ENCODE measurements at places on chromosomes 3 and 15. TPM values are rescaled to one million over a fixed set of nuclear protein-coding genes. Genes with fewer than 3 reads are reported as not detected.

Gene CHRM5
- not detected for total RNA-seq

Gene GOLGA6L2
- not detected for total RNA-seq

Gene WNT7A
- 15.1 TPM for total RNA-seq

Gene SERPINI2
- total RNA-seq = 0.70 TPM

Gene PARP16
- total RNA-seq = 8.0 TPM

Gene SLC38A3
- total RNA-seq = 11.0 TPM

DNA sequence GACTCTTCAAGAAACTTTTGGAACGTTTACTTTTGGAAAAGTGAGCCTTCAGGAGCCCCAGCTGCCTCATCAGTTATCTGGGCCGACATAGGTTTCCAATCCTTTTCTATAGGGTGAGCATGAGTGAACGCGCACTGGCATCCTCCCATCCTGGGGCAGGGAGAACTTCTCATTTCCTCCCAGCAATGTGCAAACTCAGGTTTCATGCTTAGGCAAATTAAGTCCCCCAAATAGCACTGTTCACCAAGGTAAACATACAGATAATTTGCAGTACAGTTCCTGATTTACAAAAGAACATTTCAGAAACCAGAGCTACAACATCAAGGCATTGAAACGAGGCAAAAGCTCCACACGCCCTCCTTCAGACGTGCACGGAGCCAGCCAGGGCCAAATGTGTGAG is 333.5 kb upstream of the NR2E3 start:
- no peak for DNase-seq
- H3K27me3 ChIP-seq = no peaks in the 10 kb centered on the region
- H3K27ac ChIP-seq = no peak overlapping the region
- H3K4me1 ChIP-seq = peaks cover 8% of the 10 kb centered on the region
- H3K36me3 ChIP-seq = peaks cover 6% of the 10 kb centered on the region

GRCh38 chr3:111729087-111729846 is 129.8 kb upstream of the PHLDB2 start:
- DNase-seq = no peak
- no peaks in the 10 kb centered on the region for H3K27me3 ChIP-seq
- no peaks in the 10 kb centered on the region for H3K36me3 ChIP-seq
- peak overlapping the region; percentile 27 for H3K27ac ChIP-seq

DNA sequence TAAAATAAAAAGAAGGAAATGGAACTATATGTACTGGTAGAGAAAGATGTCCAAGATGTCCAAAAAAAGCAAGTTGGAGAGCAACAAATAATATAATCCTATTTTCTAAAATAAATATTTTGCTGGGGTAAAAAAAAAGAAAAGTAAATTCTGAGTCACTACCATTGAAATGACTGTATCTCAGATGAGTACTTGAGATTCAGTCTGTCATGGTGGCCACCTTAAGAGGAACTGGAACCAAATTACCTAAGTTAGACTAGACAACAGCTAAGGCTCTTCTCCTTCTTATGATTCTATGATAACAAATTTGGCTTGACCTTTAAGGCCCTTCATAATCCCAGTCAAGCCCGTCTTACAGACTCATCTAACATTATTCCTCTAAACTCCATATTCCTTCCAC is 270.6 kb upstream of the HES1 start:
- no peaks in the 10 kb centered on the region for H3K36me3 ChIP-seq
- H3K4me1 ChIP-seq = peaks cover 42% of the 10 kb centered on the region
- no peak overlapping the region for H3K4me3 ChIP-seq
- no peaks in the 10 kb centered on the region for H3K27me3 ChIP-seq
- no peak for DNase-seq
- H3K27ac ChIP-seq = no peak overlapping the region

GRCh38 chr3:72538070-72538745 is 310.0 kb downstream of the SHQ1 start:
- no peak overlapping the region for H3K4me3 ChIP-seq
- H3K36me3 ChIP-seq = no peaks in the 10 kb centered on the region
- peaks cover 5% of the 10 kb centered on the region for H3K27me3 ChIP-seq

GRCh38 chr15:44775953-44776352 is 39.6 kb downstream of the TRIM69 start:
- H3K27me3 ChIP-seq = no peaks in the 10 kb centered on the region
- peaks cover 8% of the 10 kb centered on the region for H3K4me1 ChIP-seq
- no peak for DNase-seq
- H3K27ac ChIP-seq = no peak overlapping the region
- no peak overlapping the region for H3K4me3 ChIP-seq

DNA sequence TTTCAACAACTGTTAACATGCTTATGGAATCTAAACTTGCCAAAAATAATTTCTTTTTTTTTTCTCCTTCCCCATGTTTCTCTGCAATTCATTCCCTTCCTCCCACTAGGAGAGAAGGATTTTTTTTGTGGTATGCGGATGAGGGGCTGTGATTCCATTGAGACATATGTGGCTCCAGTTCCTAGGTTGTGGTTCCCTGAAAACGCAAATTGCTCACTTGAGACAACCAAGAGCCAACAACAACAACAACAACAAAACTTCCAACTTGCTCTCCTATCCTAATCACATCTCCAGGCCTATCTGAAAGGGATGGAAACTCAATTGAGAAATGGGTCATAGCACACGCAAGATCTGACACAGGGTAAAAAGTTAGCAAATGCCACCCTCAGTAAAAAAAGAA is 406.5 kb upstream of the TGFBR2 start:
- H3K27me3 ChIP-seq = no peaks in the 10 kb centered on the region
- H3K36me3 ChIP-seq = no peaks in the 10 kb centered on the region
- no peak for DNase-seq
- peaks cover 10% of the 10 kb centered on the region for H3K4me1 ChIP-seq
- H3K27ac ChIP-seq = no peak overlapping the region

DNA sequence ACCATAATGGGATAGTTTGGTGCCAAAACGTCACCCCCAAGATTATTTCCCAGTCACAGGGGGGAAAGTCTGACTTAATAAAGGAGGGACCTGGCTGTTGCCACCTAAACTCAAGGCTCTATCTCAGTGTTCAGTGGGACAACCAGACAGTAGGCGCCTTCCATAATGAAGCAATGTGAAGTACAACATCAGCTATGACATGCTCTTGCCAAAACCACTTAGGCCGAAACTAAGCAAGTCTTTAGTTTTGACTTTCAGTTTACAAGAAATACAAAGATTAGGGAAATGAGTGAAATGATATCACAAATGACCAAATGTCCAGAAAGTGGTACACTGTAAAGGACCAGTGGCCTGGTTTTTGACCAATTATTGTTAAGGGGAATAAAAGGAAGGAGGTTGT is 32.9 kb downstream of the SOX14 start:
- no peak overlapping the region for H3K4me3 ChIP-seq
- no peaks in the 10 kb centered on the region for H3K36me3 ChIP-seq
- no peak overlapping the region for H3K27ac ChIP-seq
- H3K4me1 ChIP-seq = no peaks in the 10 kb centered on the region

GRCh38 chr15:59399465-59400102 is 26.9 kb upstream of the MYO1E start:
- H3K27me3 ChIP-seq = peaks cover 18% of the 10 kb centered on the region
- H3K4me3 ChIP-seq = no peak overlapping the region
- peaks cover 5% of the 10 kb centered on the region for H3K4me1 ChIP-seq
- no peak for DNase-seq
- H3K27ac ChIP-seq = no peak overlapping the region

DNA sequence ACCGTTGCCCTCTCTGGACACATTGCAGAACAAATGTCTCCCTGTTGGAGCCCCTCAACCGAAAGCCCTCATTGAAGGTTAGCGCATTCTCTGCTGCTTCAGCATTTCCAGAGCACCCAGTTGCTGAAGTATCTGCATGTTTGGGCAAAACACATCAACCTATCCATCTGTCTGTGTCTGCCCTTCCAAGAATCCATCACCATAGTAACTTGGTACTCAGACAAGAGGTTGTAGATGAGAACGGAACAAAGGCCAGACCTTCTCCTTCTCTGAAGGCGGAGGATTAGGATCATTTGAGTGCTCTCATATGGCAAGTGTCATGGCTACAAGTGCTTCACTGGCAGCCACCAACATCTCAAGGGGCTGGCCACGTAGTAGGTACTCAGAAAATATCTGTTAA is 23.1 kb upstream of the RHO start:
- DNase-seq = no peak
- H3K36me3 ChIP-seq = peaks cover 7% of the 10 kb centered on the region
- no peak overlapping the region for H3K27ac ChIP-seq
- H3K4me1 ChIP-seq = no peaks in the 10 kb centered on the region
- H3K27me3 ChIP-seq = no peaks in the 10 kb centered on the region

GRCh38 chr3:15206662-15207576 is 873 bp downstream of the CAPN7 start:
- peak overlapping the region; percentile 90 for H3K27ac ChIP-seq
- peaks cover 12% of the 10 kb centered on the region for H3K4me1 ChIP-seq
- H3K4me3 ChIP-seq = peak overlapping the region; percentile 92

DNA sequence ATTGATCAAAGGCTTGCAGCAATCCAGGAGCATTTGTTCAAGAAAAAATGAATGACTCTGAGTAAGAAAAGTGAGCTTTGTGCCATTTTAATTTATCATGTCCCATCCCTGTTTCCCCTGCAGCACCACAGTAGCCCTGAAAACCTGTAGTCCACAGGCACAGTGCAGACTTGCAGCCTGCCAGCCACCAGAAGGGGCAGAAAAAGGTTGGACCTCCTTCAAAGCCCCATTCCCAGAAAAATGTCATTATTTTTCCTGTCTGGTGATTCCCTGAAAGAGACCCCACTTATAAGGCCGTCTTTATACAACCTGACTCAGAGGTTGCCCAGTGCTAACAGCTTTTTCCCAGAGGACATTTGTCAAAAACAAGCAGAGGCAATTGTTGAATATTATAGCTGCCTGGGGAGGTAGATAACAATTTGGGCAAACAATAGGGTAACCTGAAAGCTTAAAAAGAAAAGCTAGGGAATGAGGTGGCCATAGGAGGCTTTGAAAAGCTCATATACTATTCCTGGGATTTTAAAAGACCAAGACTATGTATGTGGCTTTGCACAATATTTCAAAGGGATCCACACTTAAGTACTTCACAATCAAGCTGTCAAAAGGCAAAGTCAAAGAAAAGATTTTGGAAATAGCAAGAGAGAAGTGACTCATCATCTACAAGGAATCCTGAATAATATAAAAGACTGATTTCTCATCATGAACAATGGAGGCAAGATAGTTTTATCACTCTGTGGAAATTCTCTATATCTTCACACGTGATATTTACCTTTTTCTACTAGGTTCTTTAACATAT is 136.8 kb upstream of the PLXNA1 start:
- DNase-seq = peak; percentile 24
- no peak overlapping the region for H3K4me3 ChIP-seq
- no peak overlapping the region for H3K27ac ChIP-seq
- no peaks in the 10 kb centered on the region for H3K36me3 ChIP-seq

DNA sequence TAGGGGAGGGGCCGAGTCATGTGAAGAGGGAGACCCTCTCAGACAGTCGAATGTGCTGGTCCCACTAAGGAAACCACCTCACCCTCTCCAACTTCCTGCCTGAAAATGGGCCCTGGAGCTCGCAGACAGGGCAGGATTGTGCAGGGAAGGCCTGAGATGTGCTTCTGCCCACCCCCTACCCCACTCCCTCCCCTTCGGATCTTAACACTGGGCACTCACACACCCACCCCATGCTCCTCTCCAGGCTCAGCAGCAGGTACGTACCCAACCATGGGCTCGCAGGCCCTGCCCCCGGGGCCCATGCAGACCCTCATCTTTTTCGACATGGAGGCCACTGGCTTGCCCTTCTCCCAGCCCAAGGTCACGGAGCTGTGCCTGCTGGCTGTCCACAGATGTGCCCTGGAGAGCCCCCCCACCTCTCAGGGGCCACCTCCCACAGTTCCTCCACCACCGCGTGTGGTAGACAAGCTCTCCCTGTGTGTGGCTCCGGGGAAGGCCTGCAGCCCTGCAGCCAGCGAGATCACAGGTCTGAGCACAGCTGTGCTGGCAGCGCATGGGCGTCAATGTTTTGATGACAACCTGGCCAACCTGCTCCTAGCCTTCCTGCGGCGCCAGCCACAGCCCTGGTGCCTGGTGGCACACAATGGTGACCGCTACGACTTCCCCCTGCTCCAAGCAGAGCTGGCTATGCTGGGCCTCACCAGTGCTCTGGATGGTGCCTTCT is 20.0 kb downstream of the ATRIP start:
- H3K36me3 ChIP-seq = peaks cover 5% of the 10 kb centered on the region
- H3K4me3 ChIP-seq = peak overlapping the region; percentile 83
- H3K4me1 ChIP-seq = peaks cover 18% of the 10 kb centered on the region
- H3K27ac ChIP-seq = peak overlapping the region; percentile 100
- no peak for DNase-seq

DNA sequence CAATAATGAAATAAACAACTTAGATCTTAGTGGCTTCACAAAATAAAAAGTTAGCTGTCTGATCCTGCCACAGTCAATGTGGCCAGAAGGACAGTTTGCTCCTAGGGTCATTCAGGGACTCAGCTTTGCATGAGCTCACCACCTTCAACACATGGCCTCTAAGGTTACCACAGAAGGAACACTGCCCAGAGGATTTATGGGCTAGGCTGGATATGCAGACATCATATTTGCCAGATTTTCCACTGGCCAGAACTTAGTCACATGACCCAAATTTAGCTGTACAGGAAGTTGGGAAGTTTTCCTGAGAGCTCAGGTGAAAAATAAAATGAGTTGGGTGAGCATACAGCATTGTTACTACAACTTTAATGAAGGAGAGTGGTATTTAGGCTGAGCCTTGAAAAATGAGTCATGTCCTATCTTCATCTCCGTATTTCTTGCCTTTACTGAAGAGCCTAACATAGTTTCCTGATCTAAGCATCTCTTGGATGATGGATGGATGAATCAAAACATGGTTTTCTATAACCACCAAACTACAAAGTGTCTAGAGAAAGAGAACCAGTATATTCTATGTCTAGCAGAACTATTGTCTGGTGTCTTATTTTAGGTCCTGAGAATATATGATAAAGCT is 54.9 kb upstream of the TMEM108 start:
- DNase-seq = no peak
- H3K36me3 ChIP-seq = no peaks in the 10 kb centered on the region
- H3K27me3 ChIP-seq = no peaks in the 10 kb centered on the region
- H3K4me3 ChIP-seq = no peak overlapping the region

- no peak for DNase-seq
- H3K27ac ChIP-seq = no peak overlapping the region
- peaks cover 23% of the 10 kb centered on the region for H3K4me1 ChIP-seq
- no peaks in the 10 kb centered on the region for H3K27me3 ChIP-seq
- peaks cover 22% of the 10 kb centered on the region for H3K36me3 ChIP-seq
Measured at GRCh38 chr15:36758800-36759199, 179.4 kb downstream of the CDIN1 start.

- no peak overlapping the region for H3K27ac ChIP-seq
- H3K4me1 ChIP-seq = peaks cover 35% of the 10 kb centered on the region
- no peak for DNase-seq
- H3K4me3 ChIP-seq = no peak overlapping the region
- no peaks in the 10 kb centered on the region for H3K27me3 ChIP-seq
- peaks cover 4% of the 10 kb centered on the region for H3K36me3 ChIP-seq
Measured at GRCh38 chr3:9226326-9226725, 23.1 kb downstream of the SRGAP3 start.

- H3K4me3 ChIP-seq = peak overlapping the region; percentile 69
- DNase-seq = peak; percentile 77
- H3K27ac ChIP-seq = peak overlapping the region; percentile 93
Measured at GRCh38 chr3:194871143-194871863, 185.6 kb downstream of the FAM43A start.

Measured in type B pancreatic cell (in vitro differentiated cells).